ENCODE measurements at places on chromosomes 3 and 15. TPM values are rescaled to one million over a fixed set of nuclear protein-coding genes. Genes with fewer than 3 reads are reported as not detected.

The CLDN16 gene
- not detected for total RNA-seq

The GPR87 gene
- total RNA-seq = not detected

GRCh38 chr3:142022381-142022780, 127.0 kb downstream of the TFDP2 start:
- peak; percentile 59 for DNase-seq

DNA sequence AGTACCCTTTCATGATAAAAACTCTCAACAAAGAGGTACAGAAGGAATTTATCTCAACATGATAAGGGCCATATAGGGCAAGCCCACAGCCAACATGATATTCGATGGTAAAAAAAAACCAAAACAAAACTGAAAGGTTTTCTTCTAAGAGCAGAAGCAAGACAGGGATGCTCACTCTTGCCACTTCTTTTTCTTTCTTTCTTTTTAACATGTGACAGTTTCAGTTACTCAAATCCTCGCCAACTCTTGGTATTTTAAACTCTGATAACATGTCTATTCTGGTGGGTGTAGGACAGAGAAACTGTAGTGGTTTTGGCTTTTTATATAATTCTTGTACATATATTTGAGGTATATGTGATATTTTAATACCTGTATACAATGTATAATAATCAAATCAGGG, 74.0 kb upstream of the NMNAT3 start:
- no peak for DNase-seq

- peak; percentile 75 for DNase-seq
These were observed 13.7 kb upstream of the TLE3 start for GRCh38 chr15:70111203-70112073.

- DNase-seq = no peak
These were observed 161.5 kb downstream of the ARRDC4 start for GRCh38 chr15:98121957-98122356.

DNA sequence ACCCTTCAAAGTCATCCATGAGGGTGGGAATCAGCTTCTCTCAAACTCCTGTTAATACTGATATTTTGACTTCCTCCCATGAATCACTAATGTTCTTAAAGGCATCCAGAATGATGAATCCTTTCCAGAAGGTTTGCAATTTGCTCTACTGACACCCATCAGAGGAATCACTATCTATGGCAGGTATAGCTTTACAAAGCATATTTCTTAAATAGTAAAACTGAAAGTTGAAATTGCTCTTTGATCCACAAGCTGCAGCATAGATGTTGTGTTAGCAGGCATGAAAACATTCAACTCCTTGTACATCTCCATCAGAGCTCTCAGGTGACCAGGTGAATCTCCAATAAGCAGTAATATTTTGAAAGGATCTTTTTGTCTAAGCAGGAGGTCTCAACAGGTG, 66.3 kb downstream of the B3GNT5 start:
- no peak for DNase-seq

- no peak for DNase-seq
These were observed 1.1 kb upstream of the UBE2E1 start for GRCh38 chr3:23804441-23805209.

All from SK-MEL-5 (cell line).